ENCODE measurements at places on chromosomes 6 and 20. TPM values are rescaled to one million over a fixed set of nuclear protein-coding genes. Genes with fewer than 3 reads are reported as not detected.
A peak's percentile ranks its signal among the peaks of the same experiment; 100 is the strongest.

DNA sequence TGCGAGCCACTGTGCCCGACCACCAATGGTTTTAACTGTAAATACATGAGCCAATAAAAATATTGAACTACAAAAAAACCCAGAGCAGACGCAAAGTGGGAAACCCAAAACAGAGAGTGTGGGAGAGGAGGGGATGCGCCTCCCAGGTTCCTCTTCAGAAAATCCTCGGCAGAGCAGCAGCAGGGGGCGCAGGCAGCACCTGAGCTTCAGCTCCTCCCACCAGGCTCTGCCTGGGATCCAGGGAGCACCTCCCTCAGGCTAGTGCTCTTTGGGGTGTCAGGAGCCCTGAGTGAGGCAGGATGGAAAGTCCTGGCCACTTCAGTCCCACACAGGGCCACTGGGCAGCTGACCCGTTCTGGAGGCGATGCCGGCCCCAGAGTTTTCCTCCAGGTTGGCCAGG is 536.9 kb upstream of the CDH4 start:
- DNase-seq = no peak

GRCh38 chr20:4375881-4376280 is 345.8 kb upstream of the PRND start:
- DNase-seq = no peak

Gene NCOA6
- 45.6 TPM for total RNA-seq

GRCh38 chr6:3398165-3398562 is 58.7 kb downstream of the SLC22A23 start:
- DNase-seq = no peak

GRCh38 chr6:168125429-168126001 is 46.5 kb upstream of the FRMD1 start:
- DNase-seq = no peak

GRCh38 chr20:22689266-22689665 is 104.9 kb upstream of the FOXA2 start:
- DNase-seq = no peak

GRCh38 chr6:149963462-149964307 is at the start of gene ULBP1:
TSS of gene ULBP1 (plus strand) at chr6:149963943. CDS start at chr6:149964050, 107 bp downstream.
- DNase-seq = peak; percentile 94

DNA sequence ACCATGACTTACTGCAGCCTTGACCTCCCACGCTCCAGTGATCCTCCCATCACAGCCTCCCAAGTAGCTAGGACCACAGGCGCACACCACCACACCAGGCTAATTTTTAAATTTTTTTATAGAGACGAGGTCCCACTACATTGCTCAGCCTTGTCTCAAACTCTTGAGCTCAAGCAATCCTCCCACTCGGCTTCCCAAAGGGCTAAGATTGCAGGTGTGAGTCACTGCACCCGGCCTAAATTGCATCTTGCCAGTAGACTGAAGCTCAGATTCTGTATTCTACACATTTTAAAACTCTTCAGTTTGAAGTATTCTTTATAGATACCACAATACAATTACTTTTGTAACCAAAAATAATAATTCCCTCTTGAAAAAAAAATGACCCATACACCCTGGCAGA is 11.4 kb downstream of the NUDT3 start:
- no peak for DNase-seq

Gene ZSWIM3
- 7.9 TPM for total RNA-seq

DNA sequence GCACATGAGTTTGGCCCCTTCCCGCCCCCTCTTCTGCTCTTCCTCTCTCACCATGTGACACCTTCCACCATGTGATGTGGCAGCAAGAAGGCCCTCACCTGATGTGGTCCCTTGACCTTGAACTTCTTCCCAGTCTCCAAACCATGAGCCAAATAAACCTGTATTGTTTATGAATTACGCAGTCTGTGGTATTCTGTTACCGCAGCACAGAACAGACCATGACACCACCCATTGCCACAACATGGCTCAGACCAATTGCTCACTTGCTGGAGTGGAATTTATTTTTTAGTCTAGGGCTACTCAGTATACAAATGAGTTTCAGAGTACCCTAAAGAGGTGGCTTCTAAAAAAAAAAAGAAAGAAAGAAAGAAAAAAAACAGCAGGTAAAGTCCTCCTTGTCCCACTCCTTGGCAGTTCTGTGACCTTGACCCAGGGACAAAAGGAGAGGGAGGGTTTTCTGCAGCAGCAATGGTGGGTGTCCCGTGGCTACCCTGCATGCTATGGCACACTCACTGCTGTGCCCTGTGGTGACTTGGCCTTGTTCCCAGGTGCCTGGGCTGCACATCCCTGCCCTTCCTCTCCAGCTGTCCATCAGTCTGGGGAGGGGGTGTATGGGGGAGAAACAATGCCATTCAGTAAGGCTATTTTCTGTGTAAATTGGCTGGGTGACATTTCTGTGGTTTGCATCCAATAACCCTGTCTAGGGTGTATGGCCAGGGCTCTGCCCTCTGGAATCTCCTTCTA is 5.4 kb upstream of the VSX1 start:
- no peak for DNase-seq

- DNase-seq = no peak
Measured at GRCh38 chr6:108293527-108294296, 1.1 kb upstream of the AFG1L start.

DNA sequence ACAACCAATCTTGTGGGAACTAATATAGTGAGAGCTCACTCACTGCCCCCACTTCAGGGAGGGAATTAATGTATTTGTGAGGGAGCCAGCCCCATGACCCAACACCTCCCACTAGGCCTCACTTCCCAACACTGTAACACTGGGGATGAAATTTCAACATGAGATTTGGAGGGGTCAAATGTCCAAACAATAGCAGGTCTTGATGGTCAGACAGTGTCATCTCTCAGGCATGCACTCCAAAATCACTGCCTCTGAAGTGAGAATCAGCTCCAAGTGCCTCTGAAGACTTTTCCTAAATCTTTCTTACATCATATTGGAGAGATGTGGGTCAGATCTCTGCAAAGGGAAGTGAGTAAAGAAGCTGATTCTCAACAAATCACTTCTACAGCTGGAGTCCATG is 13.8 kb upstream of the SAYSD1 start:
- DNase-seq = no peak

Gene PPIL4
- total RNA-seq = 26.8 TPM

Gene ARHGAP40
- total RNA-seq = not detected

Gene RAB44
- not detected for total RNA-seq

DNA sequence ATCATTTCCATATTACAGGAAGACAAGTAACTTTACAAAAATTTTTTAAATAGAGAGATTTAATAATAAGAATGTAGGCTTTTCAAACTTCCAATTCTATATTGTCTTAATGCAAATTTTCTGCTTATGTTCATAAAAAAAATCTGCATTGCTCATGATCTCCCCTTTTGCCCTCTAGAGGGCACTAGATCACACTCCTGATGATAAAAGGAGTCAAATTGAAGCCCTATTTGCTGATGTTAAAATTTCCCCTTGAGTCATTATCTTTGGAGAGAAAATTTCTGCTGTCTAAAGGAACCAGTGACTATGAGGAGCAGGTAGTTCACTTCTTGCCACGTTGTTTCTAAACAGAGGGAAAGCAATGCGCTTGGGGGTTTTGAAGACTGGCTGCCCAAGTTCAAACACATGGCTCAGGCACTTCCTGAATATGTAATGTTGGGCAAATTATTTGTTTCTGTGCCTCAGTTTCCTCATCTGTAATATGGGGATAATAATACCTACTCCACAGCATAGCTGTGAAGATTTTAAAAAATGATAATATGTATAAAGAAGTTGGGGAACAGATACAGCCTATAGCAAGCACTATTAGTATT is 874.2 kb downstream of the TFAP2A start:
- no peak for DNase-seq

DNA sequence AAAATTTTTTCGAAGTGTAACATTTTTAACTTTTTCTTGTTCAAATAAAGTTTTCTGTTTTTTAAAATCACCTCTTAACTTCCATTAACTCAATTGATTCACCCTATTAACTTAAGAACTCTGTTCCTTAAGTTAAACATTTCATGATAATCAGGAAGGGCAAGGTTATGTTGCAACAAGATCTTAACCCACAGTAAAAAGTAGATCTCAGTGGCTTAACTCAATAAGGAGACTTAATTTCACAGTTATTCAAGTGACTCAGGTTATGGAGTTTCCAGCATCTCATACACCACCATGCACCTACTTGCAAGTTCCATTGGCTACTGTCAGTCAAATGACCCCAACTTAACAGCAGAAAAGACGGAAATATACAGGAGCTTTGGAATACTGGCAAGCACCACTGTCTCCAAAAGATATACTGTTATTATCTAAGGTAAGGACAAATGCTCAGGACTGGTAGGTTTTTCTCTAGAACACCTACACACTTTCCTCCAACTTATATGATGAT is 11.2 kb downstream of the HLA-DQB1 start:
- DNase-seq = no peak

Gene TNNC2
- 0.64 TPM for total RNA-seq

- DNase-seq = no peak
Measured at GRCh38 chr6:18186540-18187250, 31.5 kb downstream of the KDM1B start.

DNA sequence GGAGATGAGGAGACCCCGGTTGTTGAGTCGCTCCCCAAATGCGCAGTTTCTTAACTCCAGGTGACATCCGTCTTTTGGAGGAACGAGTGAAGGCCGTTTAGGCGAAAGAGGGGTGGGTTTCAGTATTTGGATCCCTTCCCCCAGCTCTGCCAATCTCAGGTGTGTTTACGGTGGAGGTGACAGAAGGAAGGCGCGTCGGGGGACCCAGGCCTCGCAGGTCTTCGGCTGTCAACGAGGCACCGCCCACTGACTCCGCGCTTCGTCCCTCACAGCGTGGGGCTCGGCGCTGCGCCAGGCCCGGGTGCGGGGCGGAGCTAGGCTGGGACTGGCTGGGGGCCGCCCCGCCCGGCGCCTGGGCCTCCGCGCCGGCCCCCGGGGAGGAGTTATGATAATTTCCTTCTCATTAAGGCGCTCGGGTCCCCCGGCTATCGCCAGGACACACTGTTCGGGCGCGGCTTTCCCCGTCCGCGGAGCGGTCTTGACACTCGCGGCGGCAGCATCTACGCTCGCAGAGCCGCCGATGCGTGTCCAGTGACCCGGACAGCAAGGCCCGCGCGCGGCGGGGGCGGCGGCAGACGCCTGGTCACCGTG is at the start of gene TFAP2C:
TFAP2C (plus strand) TSS at position 434 of the 591 bp plus-strand sequence. CDS start 239 bp downstream, outside the sequence.
- DNase-seq = peak; percentile 83

Gene SPATS1
- total RNA-seq = not detected

DNA sequence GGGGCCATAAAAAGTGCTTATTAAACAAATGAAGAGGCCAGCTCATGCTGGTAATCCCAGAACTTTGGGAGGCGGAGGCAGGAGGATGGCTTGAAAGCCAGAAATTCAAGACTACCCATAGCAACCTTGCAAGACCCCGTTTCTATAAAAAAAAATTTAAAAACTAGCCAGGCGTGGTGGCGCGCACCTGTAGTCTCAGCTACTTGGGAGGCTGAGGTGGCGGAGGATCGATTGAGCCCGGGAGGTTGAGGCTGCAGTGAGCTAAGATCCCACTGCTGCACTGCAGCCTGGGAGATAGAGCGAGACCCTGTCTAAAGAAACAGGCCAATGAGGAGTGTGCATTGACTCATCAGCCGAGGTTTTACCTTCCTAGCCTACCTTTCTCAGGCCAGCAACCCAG is 15.2 kb downstream of the NPEPL1 start:
- DNase-seq = no peak

Gene SLC16A10
- total RNA-seq = 4.1 TPM

- DNase-seq = no peak
Measured at GRCh38 chr6:17967668-17968518, 19.5 kb downstream of the KIF13A start.

DNA sequence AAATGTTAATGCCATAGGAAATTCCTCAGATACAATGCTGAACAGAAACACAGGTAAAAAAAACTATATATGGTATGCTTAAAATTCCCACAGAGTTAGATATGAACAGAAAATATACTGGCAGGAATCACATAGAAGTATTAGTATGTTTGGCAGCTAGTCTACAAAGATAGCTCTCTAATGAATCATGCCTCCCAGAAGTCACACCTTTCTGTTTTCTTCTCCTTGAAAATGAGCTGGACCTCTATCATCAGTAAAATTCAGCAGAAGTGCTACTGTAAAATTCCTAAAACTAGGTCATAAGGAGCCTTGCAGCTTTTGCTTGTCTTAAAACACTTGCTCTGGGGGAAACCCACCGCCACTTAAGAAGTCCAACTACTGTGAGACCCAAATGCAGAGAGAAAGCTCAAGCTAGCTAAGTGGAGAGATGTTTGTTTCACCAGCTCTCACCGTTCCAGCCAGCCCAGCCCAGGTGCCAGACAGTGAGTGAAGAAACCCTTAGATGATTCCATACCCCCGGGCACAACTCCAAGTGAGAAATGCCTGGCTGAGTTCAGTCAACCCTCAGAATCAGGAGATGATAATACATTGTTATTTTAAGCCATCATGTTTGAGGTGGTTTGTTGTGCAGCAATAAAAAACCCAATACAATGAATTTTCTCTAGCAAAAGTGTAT is 43.0 kb downstream of the TSPYL4 start:
- no peak for DNase-seq

Data from glutamatergic neuron (in vitro differentiated cells).